ENCODE measurements at places on chromosomes 6 and 20.

DNA sequence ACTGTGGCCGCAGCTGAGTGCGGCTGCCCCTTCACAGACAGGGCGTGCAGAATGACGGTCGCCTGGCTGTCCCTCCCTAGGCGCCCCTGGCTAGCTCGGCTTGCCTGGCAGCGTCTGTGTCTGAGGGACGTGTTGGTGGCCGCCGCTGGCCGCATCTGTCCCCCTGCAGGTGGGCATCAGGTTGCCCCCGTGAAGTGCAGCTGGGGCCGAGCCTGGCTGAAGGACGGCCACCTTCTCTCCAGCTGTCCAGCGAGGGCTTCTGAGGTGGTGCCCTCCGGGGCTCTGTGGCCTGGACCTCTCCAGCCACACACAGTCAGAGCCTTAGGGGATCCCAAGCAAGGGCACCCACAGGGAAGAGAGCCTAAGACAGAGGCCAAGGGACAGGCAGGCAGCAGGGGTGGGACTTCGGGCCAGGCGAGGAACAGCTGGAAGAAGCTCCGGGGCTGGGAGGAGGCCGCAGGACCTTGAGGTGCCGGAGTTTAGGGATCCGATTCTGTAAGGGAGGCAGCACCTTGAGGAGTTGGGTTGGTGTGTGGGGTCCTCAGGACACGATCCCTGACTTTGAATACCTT, 89.0 kb upstream of the EPB41L1 start:
- DNase-seq = no peak

DNA sequence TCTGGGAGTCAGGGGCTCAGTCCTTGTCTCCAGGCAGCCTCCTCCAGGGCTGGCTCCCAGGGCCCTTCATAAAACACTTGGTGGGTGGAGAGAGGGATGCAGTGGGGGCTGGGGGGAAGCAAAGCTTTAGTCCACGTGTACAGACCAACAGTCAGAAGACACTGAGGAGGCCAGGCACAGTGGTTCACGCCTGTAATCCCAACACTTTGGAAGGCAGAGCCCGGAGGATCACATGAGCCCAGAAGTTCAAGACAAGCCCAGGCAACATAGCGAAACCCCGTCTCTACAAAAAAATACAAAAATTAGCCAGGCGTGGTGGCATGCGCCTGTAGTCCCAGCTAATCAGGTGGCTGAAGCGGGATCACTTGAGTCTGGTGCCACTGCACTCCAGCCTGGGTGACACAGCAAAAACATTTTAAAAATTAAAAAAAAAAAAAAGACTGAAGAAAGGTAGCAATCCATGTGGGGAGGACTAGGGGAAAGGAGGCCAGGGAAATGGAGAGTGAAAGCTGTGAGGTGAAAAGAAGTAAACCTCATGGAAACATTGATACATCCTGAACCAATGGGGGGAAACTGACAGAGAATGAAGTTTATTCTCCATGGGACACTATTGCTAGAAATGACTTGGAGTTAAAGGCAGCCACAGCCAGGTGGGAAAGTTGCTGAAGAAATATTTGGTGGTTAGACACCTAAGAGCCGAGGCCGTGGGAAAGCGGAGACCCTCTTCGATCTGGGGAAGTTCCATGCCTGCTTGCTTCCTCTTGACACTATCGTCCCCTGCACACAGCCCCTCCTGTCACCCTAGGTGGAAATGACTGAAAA, 35.4 kb downstream of the PIM1 start:
- no peak for DNase-seq

GRCh38 chr6:115601509-115601908, 459.2 kb downstream of the FRK start:
- DNase-seq = no peak

DNA sequence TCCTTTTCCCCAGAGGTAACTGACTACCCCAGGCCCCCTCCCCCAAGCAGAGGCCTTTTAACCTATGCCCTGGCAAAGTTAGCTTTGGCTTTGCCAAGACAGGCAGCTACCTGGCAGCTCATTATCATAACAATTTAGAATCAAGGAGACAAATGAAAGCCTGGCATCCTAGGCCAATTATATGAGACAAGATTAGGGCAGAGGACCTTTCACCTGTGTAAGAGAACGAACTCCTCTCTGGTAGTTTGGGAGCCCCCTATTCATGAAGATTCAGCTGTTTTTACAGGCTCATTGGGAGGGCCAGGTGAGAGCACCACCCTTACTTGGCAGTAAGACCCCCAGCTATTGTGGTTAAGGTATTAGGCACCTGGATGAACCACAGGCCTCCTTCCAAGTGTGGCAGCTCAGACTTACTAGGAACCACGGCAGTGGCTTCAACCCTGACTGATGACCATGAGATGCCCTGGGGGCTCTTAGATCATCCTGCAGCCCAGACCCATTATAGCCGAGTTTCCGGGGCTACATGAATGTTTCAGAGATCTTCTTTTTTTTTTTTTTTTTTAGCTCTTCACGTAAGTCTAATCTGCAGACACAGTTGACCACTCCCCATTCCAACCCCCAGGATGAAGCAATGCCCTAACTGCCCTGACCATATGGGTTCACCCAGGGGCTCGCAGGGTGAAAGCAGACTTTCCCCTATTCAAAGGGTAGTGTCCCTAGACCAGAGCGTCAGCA, 56.2 kb downstream of the RAB44 start:
- DNase-seq = no peak

- DNase-seq = no peak
Observed at GRCh38 chr6:150915131-150915879, 49.8 kb downstream of the MTHFD1L start.

DNA sequence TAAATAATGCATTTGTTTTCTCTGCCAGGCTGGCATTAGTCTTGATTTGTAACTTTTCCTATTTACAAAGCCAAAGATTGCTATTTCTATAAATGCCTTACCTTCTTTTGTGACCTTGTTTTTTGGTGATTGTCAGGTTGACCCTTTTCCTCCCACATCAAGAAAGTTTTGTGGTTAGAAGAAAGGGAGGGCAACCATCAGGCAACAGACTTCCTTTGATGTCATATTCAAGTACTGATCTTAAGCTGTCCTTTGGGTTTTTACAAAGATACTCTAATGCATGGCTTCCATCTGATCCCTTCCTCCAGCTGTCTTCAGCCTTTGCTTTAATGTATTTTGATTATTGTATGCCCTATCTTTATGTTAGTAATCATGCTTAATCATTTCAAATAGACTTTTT, 23.9 kb downstream of the RNF217 start:
- no peak for DNase-seq

GRCh38 chr6:14294270-14294951, 176.8 kb downstream of the CD83 start:
- no peak for DNase-seq

DNA sequence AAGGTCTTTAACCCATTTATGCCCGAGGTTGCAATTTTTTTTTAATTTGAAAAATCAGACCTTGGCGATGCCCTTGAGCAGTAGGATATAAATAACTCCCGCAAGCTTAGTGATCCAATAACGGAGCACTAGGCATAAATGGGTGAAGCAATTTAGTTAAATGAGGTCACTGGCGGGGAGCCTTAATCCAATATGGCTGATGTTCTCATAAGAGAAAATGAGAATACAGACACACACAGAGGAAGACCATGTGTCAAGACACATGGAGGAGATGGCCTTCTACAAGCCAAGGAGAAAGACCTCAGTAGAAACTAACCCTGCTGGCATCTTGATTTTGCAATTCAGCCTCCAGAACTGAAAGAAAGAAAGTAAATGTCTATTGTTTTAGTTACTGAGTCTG, 735 bp downstream of the SIRPG start:
- DNase-seq = no peak

GRCh38 chr6:143543435-143543834, 31.9 kb upstream of the FUCA2 start:
- DNase-seq = no peak

DNA sequence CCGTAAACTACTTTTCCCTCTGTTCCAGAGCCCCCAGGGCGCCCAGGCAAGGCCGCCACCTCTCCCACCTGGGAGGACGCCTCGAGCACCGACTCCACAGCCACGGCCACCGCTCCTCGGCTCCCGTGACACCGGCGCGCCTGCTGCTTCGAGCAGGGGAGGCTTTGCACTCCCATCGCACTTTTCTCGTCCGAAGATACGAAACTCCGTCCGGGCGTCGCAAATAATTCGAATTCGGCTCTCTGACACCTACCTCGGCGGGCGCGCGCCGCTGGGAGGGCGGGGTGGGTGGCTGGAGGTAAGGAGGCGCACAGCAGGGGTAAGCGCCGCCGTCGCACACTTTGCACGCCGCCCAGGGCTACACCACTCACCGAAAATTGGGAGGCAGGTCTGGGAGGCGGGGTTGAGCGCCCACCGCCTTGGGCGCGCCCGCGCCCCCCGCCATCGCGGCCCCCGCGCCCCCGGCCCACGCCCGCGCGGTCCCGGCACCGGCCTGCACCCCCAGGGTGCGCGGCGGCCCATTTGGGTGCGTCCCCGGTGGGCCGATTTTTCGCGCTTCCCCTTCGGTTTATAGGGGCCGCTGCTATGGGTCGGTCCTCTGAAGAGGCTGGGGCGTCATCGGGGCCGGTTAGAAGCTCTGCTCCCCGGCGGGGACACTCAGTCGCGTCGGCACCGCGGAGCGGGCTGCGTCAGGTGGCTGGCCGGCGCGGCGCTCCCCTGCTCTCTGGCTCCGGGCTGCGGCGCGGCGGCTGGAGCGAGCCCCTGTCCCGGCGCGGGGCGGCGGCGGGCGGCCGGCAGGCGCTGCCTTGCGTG, 36.2 kb downstream of the GNAS start:
- peak; percentile 61 for DNase-seq

- DNase-seq = no peak
Observed at GRCh38 chr20:59010321-59010994, 3.4 kb upstream of the CTSZ start.

GRCh38 chr20:54633374-54634355, 158.3 kb downstream of the DOK5 start:
- no peak for DNase-seq

- no peak for DNase-seq
Observed at GRCh38 chr6:130027948-130028347, 9.6 kb downstream of the L3MBTL3 start.

DNA sequence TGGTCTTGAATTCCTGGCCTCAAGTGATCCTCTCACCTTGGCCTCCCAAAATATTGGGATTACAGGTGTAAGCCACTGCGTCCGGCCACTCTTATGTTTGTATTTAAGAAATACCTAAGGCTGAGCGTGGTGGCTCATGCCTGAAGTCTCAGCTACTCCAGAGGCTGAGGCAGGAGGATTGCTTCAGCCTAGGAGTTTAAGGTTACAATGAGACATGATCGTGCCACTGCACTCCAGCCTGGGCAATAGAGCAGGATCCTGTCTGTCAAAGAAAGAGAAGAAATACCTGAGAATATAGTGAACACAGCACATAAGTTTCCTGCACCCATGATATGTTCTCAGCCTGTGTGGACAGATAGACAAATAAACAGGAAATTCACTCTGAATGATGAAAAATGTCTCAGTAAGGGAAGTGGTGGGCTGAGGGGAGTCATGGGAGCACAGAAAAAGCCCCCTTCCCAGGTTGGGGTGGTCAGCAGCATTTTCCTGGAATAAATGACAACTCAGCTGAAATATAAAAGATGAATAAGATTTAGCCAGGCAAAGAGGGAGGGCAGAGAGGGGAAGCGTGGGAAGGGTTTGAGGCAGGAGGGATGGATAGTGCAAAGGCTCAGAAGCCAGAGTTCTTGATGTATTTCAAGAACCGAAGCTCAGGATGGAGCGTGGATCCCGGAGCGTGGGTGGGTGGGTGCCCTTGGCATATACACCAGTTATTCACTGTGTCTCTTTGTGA, 13.8 kb upstream of the MMP9 start:
- no peak for DNase-seq

GRCh38 chr20:5865604-5866003, 84.7 kb downstream of the TRMT6 start:
- no peak for DNase-seq

Data from fibroblast of the conjunctiva (primary cell).